ENCODE measurements at places on chromosomes 3 and 15.
A peak's percentile ranks its signal among the peaks of the same experiment; 100 is the strongest.

DNA sequence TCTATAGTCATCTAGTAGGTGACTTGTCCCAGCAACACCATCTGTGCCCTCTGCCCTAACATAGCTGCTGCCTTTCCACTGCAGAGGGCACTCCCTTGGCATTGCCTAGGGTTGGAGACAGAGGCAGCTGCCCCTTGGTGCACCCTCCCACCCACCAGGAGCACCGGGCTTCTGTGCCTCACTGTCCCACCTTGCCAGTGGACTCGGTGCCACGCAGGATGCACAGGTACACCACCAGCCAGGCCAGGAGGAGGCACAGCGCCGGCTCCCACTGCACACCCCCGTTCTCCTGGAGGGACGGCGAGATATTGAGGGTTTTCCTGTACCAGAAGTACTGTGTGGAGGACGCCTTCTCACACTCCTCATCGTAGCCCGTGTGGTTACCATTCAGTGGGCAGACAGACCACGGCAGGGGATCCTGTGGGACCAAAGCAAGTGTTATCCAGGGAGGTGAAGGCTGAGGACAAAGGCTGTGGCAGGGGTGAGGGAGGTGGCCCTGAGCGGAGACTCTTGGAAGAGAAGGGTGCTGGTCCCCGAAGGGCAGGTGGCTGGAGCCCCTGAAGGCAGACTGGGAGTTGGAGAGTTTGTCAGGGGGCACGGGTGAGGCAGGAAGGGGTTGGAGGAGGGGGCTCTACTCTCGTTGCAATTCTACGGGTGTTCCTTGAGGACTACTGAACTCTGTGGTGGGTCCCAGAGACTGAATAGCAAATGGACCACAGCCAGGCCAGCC, 20.6 kb downstream of the SLC6A20 start:
- DNase-seq = no peak

DNA sequence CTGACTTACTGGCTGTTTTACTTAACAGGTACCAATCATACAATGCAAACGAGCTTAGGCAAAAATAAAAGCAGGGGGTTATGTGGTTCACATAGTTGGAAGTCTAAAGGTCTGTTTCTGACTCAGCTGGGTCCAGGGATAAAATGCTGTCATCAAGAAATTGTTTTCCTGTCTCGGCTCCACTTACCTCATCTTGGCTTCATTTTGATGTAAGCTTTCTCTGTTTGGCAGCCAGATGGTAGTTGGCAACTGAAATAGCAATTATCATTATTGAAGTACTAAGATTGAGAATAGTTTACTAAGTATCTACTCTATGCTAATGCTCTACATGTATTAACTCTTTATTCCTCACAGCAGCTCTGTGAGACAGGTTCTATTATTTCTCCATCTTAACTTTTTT, 36.8 kb upstream of the CNTN3 start:
- no peak for DNase-seq

DNA sequence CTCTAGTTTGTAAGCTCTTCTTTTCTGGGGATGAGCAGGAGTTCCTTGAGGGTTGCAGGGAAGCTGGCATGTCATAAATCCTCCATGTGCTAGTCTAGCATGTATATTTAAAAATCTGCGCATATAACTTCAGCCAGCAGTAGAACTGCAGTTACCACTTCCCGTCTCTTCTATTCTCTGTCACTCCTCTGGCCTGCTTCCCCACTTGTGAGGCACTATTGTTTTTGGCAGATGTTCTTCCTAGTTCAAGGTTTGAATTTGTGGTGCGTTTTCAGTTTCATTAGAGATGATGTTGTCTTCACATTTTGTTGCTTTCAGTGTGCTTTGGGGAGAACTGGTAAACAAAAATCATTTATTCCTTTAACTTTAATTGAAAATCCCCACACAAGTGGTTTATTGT, 169.1 kb upstream of the ZPLD1 start:
- DNase-seq = no peak

- DNase-seq = peak; percentile 46
Measured at GRCh38 chr3:44065311-44066094, 176.2 kb upstream of the TOPAZ1 start.

- no peak for DNase-seq
Measured at GRCh38 chr3:187072102-187072501, 67.2 kb downstream of the RPL39L start.

GRCh38 chr3:94935738-94936580, 873.1 kb downstream of the NSUN3 start:
- DNase-seq = no peak

- no peak for DNase-seq
Measured at GRCh38 chr3:97579365-97579764, 185.2 kb upstream of the ARL6 start.

DNA sequence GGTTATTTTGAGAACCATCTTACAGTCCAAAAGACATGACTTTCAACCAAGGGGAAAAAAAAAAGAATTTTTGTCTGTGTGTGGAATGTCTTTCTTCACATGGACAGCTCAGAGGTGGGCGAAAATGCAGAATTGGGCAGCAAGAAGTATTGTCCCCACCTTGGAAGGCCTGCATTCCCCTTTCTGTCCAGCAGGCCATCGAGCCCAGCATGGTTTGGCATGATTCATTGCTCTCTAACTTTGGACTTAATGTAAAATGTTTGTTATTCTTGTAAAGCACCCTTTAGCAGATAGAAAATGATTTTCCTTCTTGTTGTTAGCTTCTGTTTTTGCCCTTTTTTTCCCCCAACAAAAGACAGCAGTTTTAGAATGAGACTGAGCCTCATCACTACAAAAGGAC, 12.4 kb downstream of the MYO1E start:
- no peak for DNase-seq

DNA sequence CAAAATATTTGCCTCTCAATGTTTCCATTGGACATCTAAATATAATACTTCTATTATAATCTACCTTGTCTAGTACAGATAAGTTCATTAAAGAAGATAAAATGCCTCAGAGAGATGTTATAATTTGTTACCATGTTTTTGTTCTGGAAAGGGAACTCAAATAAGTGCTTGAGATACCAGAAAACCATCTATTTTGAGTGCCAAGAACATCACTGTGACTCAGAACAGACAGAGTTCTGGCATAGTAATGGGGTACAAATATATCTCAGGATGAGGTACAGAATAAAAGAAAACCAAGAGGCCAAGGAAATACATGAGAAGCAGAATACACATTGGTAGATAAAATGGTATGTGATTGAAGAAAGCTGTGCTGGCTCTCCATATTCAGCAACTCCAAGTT, 58.9 kb downstream of the IMPG2 start:
- DNase-seq = no peak

- DNase-seq = peak; percentile 43
Measured at GRCh38 chr3:194884649-194885315, 199.1 kb downstream of the FAM43A start.

- no peak for DNase-seq
Measured at GRCh38 chr3:141063831-141064230, 12.7 kb downstream of the SPSB4 start.

DNA sequence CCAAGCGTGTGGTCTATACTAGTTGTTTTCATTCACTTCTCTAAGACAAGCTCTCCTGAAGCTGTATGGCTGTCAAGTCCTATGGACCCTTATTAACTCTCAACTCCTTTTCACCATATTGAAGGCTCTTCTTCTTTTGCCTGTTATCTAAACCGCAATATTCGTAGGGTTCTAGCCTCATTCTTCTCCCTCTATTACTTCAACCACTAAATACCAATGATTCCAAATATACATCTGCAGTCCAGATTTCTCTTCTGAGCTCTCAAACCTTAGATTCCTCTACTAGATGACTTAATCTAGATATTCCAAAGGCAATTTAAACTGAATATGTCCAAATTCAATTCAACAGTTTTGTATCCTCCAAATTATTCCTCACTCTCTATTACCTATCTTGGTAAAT, 24.6 kb downstream of the AQR start:
- no peak for DNase-seq

DNA sequence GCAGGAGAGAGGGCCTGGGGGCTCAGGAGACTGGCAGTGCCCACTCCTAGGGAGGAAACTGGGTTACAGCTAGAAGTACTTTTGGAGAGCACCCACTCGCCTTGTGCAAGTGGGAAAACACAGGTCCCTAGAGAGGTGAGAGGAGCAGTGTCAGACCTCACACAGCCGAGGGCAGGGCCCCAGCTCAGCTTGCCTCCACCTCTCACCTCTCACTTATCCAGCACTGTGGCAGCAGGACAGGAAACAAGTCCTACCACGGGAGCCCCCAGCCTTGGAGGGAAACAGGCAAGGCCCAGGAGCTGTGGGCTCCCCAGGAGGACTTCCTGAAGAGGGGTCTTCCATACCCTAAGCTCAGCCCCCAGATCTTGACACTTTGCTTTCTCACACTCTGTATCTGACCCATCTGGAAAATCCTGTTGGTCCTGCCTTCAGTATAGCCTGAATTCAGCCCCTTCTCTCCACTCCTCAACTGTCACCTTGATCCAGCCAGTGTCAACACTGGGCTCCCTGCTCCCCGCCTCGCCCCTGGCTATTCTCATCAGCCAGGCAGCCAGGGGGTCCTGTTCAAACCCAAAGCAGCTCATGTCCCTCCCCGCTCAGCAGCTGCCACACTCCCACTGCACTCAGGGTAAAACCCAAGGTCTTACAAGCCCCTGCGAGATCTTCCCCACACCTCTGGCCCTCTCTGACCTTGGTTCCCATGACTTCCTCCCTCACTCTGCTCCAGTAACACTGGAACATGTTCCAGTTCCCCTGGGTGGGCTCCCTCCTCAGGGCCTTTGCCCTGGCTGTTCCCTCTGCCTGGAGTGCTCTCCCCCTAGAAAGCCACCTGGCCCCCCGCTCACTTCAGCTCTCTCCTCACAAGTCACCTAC, 870 bp upstream of the TMEM40 start:
- no peak for DNase-seq

- DNase-seq = no peak
Measured at GRCh38 chr3:33773637-33774036, 24.8 kb upstream of the PDCD6IP start.

GRCh38 chr15:96374499-96374898, 44.0 kb downstream of the NR2F2 start:
- DNase-seq = no peak

- no peak for DNase-seq
Measured at GRCh38 chr3:155712008-155712407, 32.9 kb downstream of the PLCH1 start.

GRCh38 chr15:43198992-43199391, 13.8 kb downstream of the CCNDBP1 start:
- DNase-seq = no peak

DNA sequence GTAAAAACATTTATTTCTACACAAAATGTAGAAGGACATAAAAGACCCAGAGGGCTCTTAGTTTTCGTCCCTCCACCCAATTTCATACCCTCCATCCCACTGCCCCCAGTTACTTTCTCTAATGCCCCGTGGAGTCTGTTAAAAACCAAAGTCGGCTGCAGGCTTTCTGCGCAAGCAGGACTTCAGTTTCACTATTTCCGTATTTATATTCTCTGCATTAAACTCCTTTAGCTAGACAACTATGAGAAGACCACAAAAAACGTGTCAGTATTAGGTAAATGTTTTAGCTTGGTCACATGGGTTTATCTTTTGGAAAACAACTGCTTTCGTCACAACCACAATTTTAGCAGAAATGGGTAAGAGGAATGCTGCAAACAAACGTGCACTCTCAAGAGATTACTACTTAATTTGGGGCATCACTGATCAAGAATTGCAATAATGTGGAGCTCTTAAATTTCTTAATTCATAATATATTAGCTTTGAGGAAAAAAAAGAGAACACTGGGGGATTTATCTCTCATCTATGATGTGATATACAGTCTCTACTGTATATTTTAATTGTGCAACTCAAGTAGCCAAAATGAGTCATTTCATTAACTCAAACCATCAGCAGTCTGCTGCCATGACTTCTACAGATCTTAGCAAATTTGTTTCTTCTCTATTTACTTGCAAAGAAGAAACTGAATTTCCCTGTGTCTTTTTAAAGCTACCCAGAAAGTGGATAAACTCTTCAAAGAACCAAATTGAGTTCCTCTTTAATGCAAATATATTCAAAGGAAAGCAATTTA, 740 bp upstream of the NSMCE3 start:
- no peak for DNase-seq

DNA sequence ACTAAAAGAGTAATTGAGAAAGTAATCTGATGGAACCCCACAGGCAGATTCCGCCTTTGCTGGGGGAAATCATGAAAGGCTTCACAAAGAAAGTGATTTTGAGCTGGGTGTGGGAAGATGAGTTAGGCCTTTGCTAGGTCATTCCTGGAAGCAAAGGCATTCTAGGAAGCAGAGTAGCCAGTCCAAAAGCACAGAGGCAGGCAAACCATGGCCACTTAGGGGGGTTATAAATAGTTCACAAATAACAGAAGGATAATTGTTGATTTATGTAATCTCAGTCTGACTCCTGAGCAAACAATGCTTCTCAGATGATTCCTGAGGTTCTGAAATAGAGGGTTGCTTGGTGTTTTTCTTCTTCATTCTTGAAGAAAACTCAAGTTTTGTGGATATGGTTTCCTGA, 576.3 kb downstream of the NTRK3 start:
- DNase-seq = no peak

- no peak for DNase-seq
Measured at GRCh38 chr15:69920221-69920620, 177.5 kb downstream of the TLE3 start.

DNA sequence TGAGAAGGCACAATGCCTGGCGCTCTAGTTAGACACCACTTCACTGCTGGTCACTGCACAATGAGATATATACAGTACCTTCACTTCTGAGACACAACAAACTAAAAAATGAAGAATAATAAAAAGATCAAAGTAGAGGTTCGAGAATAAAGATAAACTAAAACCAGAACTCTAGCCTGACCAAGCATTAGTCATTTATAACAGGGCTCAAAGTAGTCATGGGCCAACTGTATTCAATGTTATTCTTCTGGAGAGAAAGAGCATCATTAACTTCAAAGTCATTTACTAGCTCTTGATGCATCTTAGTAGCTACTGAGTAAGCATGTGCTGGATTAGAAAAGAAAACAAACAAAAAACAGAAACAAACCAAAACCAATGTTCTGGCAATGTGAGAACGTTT, 145.2 kb downstream of the SSR3 start:
- DNase-seq = no peak

DNA sequence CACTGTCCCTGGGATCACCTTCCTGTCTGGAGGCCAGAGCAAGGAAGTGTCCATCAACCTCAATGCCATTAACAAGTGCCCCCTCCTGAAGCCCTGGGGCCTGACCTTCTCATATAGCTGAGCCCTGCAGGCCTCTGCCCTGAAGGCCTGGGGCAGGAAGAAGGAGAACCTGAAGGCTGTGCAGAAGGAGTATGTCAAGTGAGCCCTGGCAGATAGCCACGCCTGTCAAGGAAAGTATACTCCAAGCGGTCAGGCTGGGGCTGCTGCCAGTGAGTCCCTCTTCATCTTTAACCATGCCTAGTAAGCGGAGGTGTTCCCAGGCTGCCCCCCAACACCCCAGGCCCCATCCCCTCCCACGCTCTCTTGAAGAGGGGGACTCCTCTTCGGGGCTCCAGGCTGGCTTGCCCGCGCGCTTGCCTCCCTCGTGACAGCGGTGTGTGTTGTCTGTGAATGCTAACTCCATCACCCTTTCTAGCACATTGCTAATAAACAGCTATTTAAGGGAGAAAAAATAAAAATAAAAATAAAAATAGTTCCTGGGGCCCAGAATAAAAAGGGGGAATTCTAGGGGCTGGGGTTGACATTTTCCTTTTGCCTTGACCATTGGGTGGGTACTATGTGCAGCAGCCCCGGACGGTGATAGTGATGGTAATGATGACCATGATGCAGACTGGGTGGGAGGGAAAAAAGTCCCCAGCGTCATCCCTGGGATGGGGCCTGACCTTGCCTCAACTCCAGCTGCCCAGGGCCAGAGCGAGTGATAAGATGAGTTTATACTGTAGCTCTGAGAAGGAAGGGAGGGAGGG, 3.3 kb upstream of the ALAS1 start:
- DNase-seq = peak; percentile 79

GRCh38 chr3:132596816-132597433, at the start of gene ACKR4:
ACKR4 (plus strand) TSS chr3:132597270; CDS start chr3:132600398, 3,128 bp downstream.
- no peak for DNase-seq

- DNase-seq = no peak
Measured at GRCh38 chr3:149566292-149566975, 91.4 kb downstream of the WWTR1 start.

All from left ventricle myocardium superior (tissue), 1 donor.